Forelimb muscle (tissue), 1 donor: ENCODE measurements at places on chromosomes 2 and 18. TPM values are rescaled to one million over a fixed set of nuclear protein-coding genes. Genes with fewer than 3 reads are reported as not detected.

GRCh38 chr2:239599299-239599698 lies 198.5 kb upstream of the HDAC4 start:
- no peak for DNase-seq

Gene CCDC178
- 0.19 TPM for polyA plus RNA-seq

DNA sequence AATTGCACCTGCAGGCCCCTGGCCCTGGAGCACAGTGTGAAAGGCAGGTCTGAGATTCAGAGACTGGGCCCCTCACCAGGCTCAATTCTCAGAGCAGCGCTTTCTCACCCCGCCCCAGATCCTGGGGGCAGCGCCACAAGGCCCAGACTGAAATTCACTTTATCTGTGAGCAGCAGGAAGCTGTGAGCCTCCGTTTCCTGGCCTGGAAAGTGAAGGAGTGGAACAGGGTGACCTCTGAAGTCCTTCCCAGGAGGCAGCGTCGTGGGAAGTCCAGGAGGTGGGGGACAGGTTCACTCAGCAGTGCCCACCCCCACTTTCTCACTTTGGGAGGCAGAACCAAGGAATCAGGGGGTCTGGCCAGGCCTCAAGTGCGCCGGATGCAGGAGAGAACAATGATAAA lies 235.4 kb downstream of the NDUFA10 start:
- no peak for DNase-seq

GRCh38 chr18:76537621-76538020 lies 42.6 kb upstream of the ZNF516 start:
- DNase-seq, result no peak

- no peak for DNase-seq
Observed at GRCh38 chr2:9844576-9844975, 1.3 kb downstream of the TAF1B start.

GRCh38 chr2:2842466-2842865 lies 511.4 kb upstream of the MYT1L start:
- DNase-seq, result no peak

Gene REG3A
- not detected for polyA plus RNA-seq

DNA sequence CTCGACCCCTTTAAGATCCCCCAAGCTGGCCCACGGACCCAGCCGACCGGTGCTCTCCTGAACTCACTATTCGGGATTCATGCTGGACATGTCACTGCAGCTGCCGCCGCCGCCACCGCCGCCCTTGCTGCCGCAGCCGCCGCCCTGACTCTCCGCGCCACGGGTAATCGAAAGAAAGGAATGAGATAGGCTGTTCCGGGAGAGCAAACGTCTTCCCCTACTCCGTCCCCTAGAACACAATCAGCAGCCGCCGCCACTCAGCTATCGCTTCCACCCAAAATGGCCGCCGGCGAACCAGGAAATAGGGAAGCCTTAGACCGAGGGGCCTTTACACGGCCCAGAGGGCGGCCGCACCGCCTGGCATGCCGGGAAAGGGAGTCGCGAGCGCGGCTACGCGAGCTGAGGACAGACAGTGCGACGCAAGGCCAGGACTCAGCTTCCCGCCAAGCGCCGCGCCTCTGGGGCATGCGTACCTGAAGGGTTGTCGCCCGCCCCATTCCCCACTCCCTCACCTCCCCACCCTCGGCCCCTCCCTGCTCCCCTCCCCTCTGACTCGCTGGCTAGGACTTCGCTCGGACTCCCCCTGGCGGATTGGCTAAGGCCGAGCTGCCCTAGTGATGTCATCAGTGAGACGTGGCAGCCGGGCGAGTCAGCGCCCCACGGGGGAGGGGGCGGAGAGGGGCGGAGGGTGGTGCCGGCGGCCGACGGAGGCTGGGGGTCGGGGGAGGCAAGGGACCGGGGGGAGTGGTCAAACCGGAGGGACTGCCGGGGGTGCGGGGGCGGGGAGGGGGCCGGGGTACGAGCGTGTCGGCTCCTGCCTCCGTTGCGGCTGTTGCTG lies at the start of gene RAB1A:
Gene RAB1A, minus strand, starts transcription at position 281 of the 838 bp plus-strand sequence. Its CDS starts 191 bp downstream, at position 90.
- DNase-seq, result peak; percentile 97

GRCh38 chr2:95292623-95293260 lies 4.4 kb upstream of the KCNIP3 start:
- DNase-seq, result no peak

DNA sequence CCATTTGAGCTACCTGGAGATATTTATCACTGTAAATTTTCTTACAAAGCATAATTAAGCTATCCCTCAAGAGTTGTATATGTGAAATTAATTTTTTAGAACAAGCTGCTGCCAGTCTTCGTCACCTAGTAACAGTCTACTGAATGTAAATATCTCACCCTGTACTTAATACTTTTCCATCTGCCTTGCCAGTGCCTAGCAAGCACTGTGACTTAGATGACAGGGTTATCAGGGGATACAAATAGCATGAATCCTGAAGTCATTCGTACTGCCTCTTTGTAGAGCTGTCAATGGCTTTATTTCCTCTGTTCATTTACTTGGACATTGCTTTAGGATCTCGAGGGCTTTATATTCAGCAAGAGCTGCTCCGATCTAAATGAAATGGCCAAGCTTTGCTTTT lies 763.6 kb downstream of the ADCYAP1 start:
- no peak for DNase-seq

DNA sequence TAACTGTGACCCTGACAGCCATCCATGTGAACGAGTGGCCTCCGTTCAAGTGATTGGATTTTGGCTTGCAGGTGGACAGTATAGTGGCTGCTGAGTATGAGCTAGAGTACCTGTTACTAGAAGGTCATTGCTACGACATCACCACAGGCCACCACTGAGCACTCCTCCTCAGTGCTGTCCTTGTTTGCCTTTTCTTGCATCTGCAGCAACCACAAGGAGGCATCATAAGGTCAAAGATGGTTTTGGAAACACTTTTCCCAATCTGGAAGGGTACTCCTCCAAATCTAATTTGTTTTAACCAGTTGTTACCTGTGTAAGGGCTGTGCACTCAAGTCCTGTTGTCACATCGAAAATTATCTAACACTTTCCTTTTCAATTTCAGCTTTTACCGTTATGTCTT lies 81.2 kb downstream of the UGGT1 start:
- no peak for DNase-seq

DNA sequence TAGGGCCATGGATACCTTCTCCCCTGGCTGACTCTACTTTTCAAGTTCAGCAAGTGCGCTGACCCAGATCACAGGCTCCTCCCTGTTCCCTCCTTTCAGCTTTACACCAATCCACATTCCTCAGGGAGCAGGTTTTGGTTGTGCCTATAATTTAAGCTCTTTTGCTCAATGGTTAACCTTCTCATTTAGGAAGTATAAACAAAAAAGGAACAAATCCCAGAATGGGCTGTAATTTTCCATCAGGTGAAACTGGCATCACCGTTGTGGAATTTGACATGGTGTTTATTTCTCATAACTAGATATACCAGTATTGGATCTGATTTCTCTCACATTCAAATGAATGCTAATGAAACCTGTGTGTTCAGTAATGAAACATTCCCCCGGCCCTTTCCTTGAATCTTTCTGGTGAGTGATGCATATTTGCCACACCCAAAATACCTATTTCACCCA lies 13.6 kb downstream of the STRN start:
- no peak for DNase-seq

- DNase-seq, result peak; percentile 28
Observed at GRCh38 chr18:22471546-22472131, 53.9 kb upstream of the CTAGE1 start.

Gene ST6GAL2
- polyA plus RNA-seq, result 2.5 TPM

Gene DYNAP
- polyA plus RNA-seq, result 0.10 TPM

DNA sequence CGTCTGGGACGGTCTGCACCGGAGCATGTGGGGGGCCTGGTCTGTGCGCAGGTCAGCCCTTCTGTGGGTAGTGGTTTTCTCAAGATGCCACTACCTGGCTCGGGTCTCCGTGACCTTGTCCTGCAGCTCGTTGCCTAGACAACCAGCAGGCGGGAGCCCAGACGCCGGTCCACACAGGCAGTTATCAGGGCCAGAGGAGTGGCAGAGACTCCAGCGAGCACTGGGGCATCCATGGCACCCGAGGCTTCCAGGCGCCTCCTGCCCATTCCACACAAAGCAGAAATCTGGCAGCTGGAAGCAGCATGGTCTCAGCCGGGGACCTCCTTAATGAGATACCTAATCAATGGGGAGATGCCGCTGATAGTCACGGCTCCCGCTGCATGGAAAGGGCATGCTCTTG lies 156.1 kb downstream of the FAM210A start:
- no peak for DNase-seq

GRCh38 chr18:54822872-54823845 lies 5.1 kb upstream of the RAB27B start:
- DNase-seq, result no peak

- DNase-seq, result no peak
Observed at GRCh38 chr2:240269380-240269779, 128.9 kb upstream of the OTOS start.

DNA sequence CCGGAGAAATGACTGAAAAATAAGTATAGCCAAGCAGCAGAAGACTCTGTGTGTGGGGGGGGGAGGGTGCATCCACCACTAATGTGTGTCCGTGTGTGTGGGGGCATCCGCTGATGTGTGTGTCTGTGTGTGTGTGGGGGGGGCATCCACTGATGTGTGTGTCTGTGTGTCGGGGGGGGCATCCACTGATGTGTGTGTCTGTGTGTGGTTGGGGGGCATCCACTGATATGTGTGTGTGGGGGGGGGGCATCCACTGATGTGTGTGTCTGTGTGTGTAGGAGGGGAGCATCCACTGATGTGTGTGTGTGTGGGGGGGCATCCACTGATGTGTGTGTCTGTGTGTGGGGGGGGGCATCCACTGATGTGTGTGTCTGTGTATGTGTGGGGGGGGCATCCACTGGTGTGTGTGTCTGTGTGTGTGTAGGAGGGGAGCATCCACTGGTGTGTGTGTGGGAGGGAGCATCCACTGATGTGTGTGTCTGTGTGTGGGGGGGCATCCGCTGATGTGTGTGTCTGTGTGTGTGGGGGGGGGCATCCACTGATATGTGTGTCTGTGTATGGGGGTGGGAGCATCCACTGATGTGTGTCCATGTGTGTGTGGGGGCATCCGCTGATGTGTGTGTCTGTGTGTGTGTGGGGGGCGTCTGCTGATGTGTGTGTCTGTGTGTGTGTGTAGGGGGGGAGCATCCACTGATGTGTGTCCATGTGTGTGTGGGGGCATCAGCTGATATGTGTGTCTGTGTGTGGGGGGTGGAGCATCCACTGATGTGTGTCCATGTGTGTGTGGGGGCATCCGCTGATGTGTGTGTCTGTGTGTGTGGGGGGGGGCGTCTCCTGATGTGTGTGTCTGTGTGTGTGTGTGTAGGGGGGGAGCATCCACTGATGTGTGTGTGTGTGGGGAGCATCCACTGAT lies 125.0 kb downstream of the NFATC1 start:
- DNase-seq, result no peak
